ENCODE measurements at places on chromosomes 7 and 10.

- DNase-seq = no peak
Measured at GRCh38 chr7:157645539-157645938, 308.7 kb downstream of the DNAJB6 start.

GRCh38 chr10:29144126-29144525, 144.7 kb upstream of the LYZL1 start:
- DNase-seq = no peak

DNA sequence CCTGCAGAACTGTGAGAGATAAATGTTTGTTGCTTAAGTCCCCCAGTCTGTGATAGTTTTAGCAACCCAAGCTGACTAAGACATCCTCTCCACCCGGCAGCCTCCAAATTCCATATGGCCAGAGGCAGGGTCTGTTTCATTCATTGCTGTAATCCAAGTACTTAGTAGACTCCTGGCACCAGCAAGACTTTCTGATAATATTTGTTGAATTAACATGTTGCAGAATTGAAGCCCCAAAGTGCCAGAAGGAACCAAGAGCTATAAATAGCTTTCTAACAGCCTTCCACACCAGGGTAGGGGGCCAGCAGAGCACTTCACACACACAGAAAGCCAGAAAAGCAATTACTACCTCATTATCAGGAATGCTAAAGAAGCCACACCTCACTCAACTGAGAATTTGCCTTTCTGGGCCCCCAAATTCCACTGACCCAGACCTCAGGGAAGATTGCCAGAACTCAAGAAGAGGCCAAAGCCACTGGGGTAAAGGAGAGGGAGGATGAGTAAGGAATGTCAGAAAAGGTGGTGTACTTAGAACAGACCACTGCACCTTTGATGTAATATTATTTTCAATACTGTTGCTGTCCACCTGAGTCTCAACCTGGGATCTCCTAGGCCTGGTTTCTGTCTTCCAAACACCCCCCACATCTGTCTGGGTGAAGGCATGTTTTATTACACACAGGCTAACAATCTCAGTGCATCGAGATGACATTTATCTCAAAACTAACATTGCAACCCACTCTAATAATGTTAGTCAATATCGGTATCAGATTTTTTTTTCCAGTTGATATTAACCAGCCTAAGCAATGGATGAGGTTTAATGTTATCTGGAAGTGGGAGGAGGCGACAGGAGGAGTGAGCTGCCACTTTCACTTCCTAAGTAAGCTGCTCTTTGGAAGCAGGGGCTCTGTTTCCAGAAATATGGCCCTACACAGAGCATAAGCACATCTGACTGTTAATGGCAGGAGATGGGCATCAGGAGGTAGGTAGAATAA, 5.5 kb downstream of the NOD1 start:
- no peak for DNase-seq

DNA sequence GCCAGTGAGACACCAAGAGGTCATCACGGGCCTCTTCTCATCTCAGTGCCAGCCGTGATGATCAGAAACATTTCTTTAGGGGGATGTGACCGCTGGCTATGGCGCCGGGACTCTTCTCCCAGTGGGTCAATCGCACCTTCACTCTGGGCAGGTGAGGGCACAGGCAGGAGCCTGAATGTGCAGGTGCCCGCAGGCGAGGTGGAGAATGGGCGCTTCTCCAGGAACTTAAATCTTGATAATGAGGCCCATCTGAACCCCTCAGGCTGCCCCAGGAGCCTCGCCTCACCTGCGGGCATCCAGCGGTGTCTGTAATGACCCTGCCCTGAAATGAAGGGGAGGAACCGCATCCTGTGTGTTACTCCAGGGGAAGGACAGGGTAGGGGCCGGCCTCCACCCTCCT, 204.7 kb downstream of the ADARB2 start:
- DNase-seq = no peak

DNA sequence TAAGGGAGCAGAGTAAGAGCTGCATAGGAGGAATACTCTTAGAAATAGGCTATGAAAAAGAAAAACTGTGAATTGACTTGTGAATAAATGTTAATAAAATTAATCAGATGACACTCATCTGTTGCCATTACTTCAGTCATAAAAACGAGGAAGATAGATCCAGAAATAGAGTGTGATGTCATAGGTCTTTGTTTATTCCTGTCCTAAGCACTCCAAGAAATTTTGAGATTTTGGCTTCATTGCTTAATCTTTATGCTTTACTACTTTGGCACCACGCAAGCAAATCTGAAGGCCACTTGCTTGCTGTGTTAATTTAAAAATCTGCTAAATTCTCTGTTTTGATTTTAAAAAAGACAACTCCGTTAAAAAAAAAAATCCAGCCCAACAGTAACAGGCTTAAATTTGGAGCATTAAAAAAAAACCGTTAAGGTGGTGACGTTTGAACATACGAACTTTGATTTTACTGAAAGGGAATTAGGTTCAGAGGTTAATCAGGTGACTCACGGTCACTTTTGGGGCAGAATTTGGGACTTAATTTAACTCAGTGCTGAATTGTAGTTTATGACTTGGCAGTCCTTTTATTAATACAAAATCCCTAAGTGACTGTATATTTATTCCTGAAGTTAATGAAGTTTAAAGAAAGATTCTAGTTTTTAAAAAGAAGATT, 3.4 kb downstream of the IFRD1 start:
- DNase-seq = no peak

DNA sequence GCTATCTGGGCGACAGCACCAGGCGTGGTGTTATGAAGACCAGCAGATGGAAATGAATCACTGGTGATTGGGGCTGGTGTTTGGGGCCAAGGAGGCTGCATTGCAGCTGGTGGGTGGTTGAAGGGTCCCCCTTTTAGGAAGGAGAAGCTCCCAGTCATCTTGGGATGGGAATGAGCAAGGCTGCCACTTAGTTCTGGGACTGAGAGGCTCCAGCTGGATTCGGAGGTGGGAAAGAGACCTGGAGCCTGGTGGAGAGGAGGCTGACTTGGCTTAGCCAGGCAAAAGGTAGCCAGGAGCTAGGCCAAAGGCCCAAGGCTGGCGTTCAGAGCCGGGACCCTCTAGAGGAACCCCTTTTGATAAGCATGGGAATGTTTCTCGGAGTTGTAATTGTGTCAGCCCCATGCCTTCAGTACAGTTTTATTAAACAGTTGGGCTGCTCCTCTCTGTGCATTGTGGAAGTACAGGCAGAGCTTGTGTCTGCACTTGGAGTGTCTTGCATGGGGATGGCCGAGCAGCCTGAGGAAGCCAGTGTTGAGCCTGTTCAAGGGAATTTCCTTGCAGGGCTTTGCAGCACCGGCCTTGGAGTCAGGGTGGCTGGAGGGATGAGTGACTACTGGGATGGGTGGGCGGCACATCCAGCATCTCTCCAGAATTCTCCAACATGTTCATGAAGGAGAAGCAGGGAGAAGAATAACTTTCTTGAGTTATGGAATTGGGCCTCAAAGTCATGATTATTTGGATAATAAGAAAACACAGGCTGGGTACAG, 234.9 kb downstream of the BAMBI start:
- no peak for DNase-seq

DNA sequence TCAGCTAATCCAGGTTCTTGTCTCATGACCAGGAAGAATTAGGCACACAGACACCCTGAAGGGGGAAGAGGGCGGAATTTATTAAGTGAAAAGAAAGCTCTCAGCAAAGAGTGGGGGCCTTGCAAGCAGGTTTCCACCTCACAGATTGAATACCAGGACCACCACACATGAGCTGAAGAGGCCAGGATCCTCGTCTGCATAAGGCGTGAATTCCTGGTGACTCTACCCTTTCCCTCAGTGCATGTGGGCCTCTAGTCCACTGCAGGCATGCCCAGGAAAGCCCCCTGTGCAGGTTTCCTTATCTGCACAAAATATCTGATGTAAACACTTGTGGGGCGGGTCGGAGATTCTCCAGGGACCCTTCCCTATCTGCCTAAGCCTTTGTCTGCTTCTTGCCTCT, 782.1 kb upstream of the LRRN3 start:
- no peak for DNase-seq

DNA sequence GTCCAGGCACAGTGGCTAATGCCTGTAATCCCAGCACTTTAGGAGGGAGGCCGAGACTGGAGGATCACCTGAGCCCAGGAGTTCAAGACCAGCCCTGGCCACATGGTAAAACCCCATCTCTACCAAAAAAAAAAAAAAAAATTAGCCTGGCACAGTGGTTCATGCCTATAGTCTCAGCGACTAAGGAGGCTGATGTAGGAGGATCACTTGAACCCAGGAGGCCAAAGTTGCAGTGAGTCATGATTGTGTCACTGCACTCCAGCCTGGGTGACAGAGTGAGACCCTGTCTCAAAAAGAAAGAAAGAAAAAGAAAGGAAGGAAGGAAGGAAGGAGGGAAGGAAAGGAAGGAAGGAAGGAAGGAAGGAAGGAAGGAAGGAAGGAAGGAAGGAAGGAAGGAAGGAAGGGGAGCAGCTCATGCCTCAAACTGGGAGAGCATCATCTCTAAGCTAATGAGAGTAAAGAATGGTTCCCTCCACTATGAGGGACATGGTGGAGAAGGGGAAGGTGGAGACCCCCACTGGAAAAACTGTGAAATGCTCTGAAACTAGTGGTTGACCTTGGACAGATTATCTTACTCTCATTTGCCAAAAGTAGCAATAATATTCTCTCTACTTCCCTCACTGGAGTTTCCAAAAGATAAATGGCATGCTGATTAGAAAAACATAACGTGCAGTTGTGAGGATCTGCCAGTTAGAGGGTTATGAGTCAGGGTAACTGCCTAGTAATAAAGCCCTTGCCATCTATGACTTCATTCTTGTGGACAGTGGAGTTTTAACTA, 16.8 kb downstream of the GIMAP5 start:
- DNase-seq = no peak

- no peak for DNase-seq
Measured at GRCh38 chr7:150405584-150406311, 26.6 kb downstream of the ZNF775 start.

DNA sequence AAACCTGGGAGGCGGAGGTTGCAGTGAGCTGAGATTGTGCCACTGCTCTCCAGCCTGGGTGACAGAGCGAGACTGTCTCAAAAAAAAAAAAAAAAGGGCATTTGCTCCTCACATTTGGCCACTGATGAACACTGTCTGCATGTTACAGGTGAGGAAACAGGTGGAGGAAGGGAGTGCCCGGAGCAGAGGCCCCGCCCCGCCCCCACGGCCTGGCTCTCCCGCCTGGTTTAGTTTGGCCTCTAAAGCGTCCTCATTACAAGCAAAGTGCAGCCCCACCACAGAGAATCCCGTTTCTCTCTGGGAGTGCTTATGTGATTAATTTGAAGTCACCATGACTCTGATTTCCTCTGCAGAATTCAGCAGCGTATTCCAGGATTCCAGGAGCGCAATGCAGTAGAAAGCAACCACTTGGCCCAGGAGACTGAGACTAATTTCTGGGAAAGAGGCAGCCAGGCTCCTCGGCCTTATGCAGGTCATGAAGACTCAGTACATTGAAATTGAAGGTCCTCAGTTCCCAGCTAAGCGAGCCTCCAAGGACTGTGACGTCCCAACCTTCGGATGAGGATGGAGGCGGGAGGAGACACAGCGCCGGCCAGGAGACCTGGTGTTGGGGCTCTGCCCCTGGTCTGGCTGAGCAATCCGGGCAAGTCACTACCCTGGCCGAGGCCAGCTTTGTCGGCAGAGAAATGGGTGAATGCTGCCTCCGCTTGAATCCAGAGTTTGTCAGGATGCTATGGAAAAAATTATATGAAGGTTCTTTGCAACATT, 44.7 kb downstream of the RBM17 start:
- no peak for DNase-seq

GRCh38 chr7:92150450-92151017, 16.3 kb upstream of the CYP51A1 start:
- no peak for DNase-seq

- no peak for DNase-seq
Measured at GRCh38 chr7:106562711-106563366, 98.1 kb downstream of the CCDC71L start.

- no peak for DNase-seq
Measured at GRCh38 chr7:125563964-125564529, 634.4 kb upstream of the POT1 start.

DNA sequence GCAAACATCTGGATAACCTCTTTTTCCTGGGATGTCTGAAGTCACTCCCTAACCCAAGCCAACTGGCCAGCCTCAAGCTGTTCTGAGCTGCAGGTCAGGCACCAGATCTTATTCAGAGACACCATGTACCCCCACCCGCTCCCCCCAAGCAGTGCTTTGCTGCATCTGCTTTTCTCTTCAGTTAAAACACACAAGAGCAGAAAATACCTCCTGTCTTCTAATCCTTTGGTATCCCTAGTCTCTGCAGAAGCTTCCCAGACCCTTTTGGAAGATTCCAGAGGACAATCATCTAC, 3.0 kb downstream of the ZNF488 start:
- no peak for DNase-seq

DNA sequence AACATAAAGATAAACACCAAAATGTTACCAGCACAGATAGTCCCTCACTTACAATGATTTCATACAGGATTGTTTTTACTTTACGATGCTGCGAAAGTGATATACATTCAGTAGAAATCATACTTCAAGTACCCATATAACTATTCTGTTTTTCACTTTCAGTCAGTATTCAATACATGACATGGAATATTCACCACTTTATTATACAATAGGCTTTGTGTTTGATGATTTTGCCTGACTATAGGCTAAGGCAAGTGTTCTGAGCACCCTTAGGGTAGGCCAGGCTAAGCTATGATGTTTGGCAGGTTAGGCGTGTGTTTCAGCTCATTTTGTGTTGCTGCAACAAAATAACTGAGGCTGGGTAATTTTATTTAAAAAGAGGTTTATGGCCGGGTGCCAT, 155.0 kb downstream of the RTKN2 start:
- DNase-seq = no peak

- no peak for DNase-seq
Measured at GRCh38 chr10:59064759-59065539, 111.5 kb upstream of the PHYHIPL start.

- no peak for DNase-seq
Measured at GRCh38 chr7:68245688-68246087, 1249.1 kb downstream of the TYW1 start.

DNA sequence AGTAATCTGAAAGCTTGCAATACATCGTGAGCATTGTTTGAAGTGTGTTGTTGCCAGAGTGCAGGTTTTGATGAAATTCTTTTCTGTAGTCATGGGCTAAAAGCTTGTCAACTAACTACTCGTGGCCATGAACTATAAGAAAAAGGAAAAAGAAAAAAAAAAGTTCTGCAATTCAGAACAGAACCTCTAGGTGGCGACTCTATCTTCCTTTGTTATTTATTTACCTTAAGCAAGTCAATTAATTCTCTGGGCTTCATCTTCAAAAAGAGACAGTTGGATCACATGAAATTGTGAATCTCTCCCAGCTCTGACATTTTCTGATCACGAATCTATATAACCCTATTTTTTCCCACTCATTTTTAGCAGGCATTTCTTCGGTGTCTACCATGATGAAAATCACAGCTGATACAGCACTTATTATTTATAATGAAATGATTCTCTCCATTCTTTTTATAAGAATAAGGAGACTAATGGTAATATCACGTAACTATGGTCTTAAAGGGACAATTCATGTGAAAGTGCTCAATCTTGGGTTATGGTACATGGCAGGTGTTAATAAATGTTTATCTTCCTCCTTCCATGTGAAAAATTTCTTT, 18.8 kb downstream of the TMEM196 start:
- no peak for DNase-seq

- no peak for DNase-seq
Measured at GRCh38 chr10:71860243-71861029, 9.4 kb upstream of the PSAP start.
